ENCODE measurements at places on chromosomes 3 and 15.

- DNase-seq = no peak
These were observed 68.1 kb upstream of the ABI3BP start for GRCh38 chr3:101061312-101061711.

DNA sequence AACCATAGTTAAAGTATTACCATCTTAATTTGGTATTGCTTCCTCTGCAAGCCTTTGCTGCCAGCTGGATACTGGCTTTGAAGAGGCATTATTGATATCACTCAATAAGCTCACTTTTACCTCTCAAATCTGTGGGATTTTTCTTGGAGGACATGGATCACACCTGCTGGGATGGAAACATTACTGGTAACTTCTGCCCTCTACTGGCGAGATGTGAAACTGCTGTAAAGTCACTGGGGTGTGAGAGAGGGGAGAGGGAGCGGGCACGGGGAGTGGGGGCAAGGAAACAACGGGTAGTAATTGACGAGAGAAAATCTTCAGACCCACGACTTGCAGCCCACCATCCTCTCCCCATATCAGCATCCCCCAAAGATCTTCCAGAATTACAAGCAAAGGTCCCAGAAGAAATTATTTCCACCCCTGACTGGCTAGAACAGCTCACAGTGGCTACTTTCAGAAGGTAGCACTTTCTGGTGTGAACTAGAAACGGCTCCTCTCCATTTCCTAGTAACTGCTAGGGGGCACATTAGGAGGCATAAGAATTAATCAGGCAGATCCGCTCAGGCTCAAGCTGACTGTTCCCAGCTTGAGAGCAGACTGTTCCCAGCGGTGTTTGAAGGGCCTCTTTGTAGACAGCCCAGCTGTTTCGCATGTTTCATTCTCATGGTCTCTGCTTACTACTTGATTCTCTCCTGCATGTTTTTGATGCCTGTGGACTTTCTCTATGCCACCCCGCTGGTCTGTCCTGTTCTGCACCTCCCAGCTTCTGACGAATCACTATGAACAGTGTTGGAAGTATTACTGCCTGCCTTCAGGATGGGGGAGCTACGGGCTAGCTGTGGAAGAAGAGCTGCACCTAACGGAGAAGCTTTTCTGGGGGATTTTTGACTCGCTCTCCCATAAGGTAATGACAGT, 230.4 kb upstream of the CHRM5 start:
- peak; percentile 25 for DNase-seq

GRCh38 chr3:126442094-126442855, 33.4 kb downstream of the ZXDC start:
- DNase-seq = no peak

DNA sequence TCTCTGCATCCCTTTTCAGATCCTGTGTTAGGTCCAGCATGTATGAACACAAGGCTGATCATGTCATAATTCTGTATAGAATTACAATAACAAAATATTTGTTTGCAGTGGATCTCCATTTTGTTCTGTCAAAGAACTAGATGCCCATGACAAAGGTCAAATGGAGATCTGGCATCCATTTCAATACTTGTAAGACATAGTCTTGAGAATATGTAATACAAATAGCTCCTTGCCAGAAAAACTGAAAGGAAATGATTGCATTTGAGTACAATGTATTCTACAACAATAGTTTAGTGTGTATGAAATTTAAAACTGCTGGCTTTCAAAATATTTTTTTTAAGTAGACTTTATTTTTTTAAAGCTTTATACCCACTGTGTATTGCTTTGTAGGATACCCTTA, 101.1 kb downstream of the CMSS1 start:
- DNase-seq = no peak

GRCh38 chr3:64030741-64031140, 7.4 kb upstream of the PSMD6 start:
- peak; percentile 63 for DNase-seq

GRCh38 chr3:161452179-161452578, 44.4 kb upstream of the OTOL1 start:
- DNase-seq = no peak

GRCh38 chr3:168162172-168162571, 66.4 kb upstream of the GOLIM4 start:
- DNase-seq = peak; percentile 35

DNA sequence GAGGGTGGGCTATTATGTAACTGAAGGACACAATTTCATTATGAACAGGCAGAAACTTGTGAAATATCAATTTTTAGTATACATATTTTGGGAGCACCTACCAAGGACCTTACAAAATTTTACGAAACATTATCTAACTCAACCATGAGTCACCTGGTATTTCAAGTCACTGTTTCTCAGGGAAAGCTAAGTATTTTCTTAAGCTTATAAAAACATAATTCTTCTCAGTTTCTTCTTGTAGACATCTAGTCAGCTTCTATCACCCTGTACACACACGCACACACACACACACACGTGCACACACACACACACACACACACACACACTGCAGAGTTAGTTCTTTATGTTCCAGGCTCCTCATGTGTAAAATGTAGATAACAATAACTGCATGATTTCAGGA, 658.3 kb downstream of the TUSC7 start:
- DNase-seq = no peak

- peak; percentile 17 for DNase-seq
These were observed 31.7 kb upstream of the MNS1 start for GRCh38 chr15:56496635-56497034.

DNA sequence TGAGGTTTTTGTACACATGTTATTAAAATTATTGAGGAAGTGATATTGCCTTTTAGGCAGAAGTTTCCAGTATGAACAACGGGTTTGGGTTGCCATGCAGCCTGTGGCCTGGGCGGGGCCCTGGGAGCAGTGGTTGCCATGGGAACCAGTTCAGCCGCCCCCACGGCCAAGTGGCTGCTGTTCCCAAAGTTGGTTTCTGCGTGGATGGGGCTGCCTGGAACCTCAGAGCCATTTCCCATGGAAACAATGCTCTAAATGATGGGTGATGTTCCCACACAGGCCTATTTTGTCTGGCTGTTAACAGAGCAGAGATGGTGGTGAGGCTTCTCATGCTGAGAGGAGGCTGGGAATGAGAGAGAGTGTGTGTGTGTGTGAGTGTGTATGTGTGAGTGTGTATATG, 19.5 kb downstream of the MRAS start:
- no peak for DNase-seq

DNA sequence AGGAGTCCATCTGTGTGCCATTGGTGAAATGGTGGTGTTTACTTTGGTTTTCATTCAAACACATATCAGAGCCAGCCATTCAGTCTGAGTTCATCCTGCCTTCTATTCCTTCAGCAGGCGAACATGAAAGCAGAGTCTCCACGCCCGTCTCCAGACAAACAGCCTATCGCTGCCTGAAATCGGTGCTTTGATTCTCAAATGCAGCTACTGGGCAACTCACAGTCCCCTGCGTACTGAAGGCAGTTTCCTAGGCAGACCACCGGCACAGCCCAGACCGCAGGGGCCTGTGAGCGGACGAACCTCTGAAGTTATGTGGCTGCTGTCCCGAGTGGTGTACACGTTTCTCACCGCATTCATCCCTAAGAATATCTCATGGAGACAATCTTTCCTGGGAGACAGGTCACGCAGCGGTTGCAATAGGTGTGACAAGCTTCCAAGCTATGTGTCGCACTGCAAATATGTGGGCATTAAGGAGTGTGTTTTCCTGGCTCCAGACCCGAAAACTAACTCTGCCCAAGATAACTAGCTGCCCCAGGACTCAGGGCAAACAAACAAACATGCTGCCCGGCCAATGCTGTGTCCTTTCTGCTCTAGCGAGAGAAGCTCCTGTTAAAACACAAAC, 16.9 kb upstream of the RYR3 start:
- DNase-seq = no peak

DNA sequence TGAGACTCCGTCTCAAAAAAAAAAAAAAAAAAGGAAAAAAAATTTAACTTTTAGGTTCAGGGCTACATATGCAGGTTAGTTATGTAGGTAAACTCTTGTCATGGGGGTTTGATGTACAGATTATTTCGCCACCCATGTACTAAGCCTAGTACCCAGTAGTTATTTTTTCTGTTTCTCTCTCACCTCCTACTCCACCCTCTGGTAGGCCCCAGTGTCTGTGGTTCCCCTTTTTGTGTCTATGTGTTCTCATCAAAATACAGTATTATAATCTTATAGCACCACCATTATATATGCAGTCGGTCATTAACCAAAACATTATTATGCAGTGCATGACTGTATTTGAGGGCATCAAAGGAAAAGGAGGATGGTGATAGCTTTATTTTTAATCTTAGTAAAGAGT, 47.3 kb downstream of the CHP1 start:
- DNase-seq = no peak

DNA sequence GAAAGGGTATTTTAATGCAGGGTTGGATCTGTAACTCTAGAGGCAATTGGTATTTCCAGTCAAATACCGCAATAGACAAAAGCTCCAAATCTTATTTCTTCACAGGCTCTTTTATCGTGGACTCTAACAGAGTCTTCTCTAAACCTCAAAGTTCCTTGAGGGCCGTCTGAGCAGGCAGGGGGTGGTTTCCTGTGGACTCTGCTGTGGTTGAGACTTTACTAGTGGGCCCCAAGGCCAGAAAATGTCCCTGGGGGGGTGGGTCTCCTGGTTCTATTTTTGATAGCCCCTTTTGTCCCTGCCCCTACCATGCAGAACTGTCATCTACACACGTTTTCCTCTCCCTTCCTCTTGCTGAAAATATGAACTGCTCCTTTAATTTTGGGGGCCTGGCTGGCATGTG, 80.1 kb downstream of the ASB7 start:
- no peak for DNase-seq

- DNase-seq = no peak
These were observed 540.9 kb upstream of the MDFIC2 start for GRCh38 chr3:70853161-70853944.

DNA sequence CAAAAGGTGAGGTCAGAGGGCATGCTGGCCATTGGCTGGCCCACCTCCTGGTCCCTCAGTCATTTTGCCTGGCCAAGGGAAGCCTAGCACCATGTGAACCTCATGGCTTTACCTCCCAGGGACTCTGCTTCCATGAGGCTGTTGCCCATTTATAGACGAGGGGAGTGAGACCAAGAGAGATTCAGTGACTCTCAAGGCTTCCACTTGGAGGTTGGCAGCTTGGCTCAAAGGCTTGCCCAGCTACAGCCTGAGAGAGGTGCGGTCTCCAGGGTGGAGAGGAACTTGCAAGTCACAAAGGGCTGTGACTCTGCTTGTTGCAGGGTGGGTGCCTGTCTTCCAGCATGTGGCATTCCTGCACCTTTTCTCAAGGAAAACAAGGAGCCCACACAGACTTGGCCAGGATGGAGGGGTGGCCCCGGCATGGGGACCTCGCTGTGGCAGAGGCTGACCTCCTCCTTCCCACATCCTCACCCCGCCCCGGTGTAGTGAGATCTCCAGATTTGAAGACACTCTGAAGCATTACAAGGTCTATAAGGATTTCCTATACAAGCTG, 24.5 kb downstream of the CFAP100 start:
- no peak for DNase-seq

- no peak for DNase-seq
These were observed 199.8 kb downstream of the STT3B start for GRCh38 chr3:31732548-31732947.

DNA sequence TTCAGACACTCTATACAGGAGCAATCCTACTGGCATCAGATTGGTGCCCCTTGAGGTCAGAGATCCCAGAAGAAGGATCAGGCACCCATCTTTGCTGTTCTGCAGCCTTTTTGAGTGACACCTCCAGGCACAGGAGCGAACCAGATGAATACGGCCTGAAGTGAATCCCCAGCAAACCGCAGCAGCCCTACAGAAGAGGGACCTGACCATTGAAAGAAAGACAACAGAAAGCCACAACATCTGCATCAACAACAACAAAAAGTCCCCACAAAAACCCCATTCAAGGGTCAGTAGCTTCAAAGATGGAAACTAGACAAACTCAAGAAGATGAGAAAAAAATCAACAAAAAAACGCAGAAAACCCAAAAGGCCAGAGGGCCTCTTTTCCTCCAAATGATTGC, 130.4 kb downstream of the PPM1L start:
- no peak for DNase-seq

- DNase-seq = no peak
These were observed 16.4 kb downstream of the CHST13 start for GRCh38 chr3:126540342-126540849.

- DNase-seq = no peak
These were observed 504.7 kb upstream of the PROK2 start for GRCh38 chr3:72289692-72290071.

DNA sequence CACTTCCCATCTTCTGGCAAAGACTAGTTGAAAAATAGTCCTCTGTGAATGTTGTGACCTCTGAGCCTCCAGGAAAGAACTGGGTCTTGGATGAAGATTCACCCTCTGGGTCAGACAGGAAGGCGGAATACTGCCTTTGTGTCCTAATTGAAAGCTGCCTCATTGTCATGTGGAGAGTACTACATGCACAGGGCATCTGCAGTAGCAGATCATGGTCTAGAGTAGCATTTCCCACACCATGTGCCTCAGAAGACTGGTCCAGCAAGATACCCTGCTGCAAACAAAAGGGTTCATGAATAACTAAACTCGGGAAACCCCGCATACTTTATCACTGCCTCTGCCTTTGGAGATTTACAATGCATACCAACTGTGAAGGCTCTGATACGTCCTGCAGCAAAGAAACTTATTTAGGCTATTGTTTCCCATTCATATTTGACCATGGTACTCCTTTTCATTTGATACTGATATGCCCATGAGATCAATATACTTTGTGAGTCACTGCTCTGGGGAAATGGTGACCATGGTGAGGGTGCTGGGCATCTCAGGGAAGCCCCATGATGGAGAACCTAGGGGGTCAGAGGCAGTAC, 22.7 kb downstream of the IRAK2 start:
- DNase-seq = no peak

DNA sequence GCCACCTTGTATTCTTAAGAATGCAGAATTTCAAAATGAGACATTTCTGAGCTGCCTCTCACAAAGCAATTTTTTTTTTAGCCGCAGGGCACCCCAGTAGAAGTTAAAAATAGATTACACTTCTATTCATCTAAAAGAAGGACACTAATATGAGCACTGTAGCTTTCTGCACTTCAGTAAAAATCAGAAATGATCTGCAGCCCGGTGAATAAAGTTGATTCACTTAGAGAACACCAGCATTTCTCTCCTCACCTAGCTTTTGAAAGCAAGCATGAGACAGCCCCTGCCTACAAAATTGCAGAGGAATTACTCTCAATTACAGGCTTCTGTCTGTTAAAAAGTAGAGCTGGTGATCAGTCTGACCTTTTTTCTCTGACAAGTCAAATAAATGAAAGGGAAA, 1062.4 kb downstream of the FHIT start:
- no peak for DNase-seq

DNA sequence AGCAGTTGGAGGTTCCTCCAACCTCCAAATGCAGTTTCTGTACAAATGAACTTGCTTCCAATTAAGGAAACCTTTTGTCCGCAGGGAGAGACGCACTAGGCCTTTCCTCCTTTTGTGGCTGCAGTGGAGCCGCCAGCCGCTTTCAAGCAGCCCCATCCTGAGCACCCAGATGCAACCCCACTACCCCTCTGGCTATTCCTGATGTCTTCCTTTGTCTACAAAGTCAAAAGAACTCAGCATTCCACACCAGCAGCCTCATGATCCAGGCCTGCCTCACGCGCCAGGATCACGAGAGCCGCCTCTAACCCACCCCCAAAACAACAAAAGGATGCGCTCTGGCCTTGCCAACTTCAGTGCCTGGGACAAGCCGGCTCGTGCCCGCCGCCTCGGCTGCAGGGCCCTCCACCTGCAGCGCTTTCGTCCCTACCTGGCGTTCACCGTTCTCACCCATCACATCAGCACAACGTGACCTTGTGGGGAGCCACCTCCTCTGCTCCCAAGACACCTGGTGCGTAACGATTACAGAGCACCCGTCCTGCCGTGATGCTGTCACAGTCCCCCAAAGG, 48.2 kb upstream of the MUC4 start:
- no peak for DNase-seq

GRCh38 chr15:73442421-73442820, 543 bp upstream of the REC114 start:
- no peak for DNase-seq

Measured in prostate gland (tissue), 2 donors.